Muscle of back (tissue), 13 donors: ENCODE measurements at places on chromosomes 6 and 20. TPM values are rescaled to one million over a fixed set of nuclear protein-coding genes. Genes with fewer than 3 reads are reported as not detected.

Gene CYP21A2
- 0.39 TPM for polyA plus RNA-seq

GRCh38 chr6:26216886-26217713, 129.9 kb downstream of the HFE start:
- peak; percentile 88 for DNase-seq

DNA sequence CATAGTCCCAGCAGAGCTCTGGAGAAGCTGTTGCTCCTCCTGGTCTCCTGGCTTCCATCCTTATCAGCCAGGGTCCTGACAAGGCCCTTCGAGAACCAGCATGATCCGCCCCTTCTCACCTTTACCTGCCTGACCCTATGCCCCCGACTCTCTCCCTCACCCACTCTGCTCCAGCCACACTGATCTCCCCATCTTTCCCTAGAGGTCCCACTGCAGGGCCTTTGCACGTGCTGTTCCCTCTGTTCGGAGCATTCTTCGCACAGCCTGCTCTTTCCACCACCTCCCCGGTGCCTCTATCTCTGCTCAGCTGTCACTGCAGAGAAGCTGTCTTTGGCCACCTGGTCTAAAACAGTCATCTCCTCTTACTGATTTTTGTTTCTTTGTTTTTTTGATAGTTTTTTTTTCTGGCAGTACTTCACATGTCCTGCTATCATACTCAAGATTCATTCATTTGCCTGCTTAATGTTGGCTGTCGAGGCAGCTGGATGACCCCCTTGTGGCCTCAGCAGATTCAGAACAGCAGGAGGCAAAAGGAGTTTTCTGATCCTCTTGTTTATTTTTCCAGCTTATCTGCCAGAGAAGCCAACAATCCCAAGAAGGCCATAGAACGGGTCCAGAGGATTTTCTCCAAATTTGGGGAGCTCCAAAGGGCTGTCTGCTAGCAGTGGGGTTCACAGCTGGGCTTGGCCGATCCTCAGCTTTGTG, 1.6 kb upstream of the PTGIS start:
- peak; percentile 85 for DNase-seq

DNA sequence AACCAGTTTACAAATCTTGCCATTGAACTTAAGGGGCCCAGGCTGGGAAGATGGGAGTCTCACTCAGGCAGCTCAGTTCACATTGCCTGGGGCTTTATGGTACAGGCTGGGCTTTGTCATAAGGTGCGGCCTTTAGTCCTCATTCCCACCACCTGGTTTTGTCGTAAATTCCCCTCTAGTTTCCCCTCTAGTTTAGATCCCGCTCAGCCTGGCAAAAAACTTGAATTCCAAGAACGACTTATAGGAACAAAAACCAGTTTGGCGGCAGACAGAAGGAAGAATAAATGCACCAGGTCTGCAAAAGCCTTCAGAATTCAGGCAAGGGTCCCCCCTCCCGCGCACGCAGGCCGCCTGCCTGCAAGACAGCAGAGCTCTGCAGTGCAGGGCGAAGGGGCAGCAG, 4.1 kb downstream of the BMP7 start:
- DNase-seq = peak; percentile 57

Gene TPX2
- 20.0 TPM for polyA plus RNA-seq

DNA sequence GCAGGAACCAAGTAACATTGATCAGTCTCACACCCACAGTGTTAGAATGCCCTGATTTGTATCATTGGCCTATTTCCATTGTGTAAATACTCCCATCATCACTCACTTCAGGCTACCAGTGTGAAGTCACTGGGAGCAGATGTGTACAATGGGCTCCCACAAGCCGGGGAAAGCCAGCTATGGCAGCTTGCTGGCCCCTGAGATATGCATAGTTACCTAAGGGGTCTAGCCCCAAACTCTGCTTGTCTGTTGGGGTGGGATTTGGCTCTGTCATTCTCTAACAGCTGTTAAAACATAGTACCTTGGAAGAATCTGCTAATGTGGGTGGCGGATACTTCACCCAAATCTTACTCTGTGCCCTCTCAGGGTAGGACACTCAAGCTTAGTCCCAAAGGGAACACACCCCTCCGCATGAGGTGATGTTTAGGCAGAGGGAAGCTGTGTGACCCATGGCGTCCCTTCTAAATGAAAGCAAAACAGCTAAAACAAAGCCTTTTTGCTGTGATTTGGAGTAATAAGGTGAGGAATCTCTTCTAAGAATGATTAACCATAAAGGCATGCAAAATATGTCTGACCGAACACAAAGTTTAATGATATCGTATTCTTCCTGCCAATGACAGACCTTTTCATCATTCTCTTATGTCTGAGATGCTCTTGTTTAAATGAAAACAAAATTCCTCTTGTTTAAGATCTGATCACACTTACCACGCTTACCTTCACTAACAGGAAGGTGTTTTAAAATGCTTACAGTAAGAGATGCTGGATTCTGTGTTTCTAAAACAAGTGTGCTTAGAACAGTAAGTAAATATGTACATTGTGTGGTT, 45.9 kb upstream of the PXDC1 start:
- no peak for DNase-seq

DNA sequence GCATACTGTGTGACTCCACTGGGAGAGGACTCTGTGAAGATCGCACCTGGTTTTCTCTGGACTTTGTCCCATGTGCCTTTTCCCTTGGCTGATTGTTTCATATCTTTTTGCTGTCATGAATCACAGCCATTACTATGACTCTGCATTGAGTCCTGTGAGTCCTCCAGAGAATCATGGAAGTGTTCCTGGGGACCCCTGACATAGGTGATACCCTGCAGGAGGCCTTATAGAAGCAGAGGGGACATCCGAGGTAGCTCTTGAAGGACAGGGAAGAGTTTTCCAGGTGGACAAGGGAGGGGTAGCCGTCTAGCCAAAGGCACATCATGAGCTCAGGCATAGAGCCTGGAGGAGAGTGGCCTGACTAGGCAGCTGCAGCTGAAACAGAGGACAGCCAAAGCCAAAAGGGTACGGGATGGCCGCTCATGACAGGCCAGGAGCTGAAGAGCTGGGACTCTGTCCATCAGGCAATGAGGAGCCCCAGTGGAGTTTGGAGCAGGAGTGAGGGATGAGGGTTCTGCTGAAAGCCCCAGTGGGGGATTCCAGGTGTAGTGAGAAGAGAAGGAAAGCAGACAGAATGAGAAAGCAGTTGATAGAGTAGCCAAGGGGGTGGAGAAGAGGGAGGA, 86.6 kb upstream of the TOX2 start:
- no peak for DNase-seq

DNA sequence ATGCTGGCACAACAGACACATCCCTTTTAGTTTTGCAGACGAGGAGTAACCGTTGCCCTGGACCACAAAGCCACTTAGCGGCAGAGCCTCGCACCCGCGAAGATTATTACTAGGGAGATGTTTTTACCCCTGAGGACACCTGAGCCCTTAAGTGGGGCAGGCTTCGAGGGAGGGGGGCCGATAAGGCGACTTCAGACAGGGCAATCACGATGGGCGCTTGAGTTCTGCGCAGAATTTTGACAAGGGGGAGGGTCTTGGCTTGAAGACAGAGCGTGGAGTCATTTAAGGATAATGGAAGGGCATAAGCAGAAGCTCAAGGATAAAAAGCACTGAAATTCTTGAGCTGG, 650 bp upstream of the TTK start:
- DNase-seq = no peak

Gene STMND1
- not detected for polyA plus RNA-seq

- no peak for DNase-seq
Measured at GRCh38 chr20:54742193-54742592, 266.8 kb downstream of the DOK5 start.

Gene REM1
- 6.8 TPM for polyA plus RNA-seq

- peak; percentile 64 for DNase-seq
Measured at GRCh38 chr20:50980851-50981713, 22.5 kb downstream of the MOCS3 start.

Gene LIN28B
- 0.06 TPM for polyA plus RNA-seq

- no peak for DNase-seq
Measured at GRCh38 chr20:32636821-32637220, 36.9 kb downstream of the C20orf203 start.

GRCh38 chr6:147639279-147639678, 130.8 kb downstream of the SAMD5 start:
- no peak for DNase-seq

GRCh38 chr6:170062209-170062914, 228.5 kb downstream of the DLL1 start:
- DNase-seq = no peak

GRCh38 chr20:10490706-10491105, 55.6 kb downstream of the SLX4IP start:
- no peak for DNase-seq

DNA sequence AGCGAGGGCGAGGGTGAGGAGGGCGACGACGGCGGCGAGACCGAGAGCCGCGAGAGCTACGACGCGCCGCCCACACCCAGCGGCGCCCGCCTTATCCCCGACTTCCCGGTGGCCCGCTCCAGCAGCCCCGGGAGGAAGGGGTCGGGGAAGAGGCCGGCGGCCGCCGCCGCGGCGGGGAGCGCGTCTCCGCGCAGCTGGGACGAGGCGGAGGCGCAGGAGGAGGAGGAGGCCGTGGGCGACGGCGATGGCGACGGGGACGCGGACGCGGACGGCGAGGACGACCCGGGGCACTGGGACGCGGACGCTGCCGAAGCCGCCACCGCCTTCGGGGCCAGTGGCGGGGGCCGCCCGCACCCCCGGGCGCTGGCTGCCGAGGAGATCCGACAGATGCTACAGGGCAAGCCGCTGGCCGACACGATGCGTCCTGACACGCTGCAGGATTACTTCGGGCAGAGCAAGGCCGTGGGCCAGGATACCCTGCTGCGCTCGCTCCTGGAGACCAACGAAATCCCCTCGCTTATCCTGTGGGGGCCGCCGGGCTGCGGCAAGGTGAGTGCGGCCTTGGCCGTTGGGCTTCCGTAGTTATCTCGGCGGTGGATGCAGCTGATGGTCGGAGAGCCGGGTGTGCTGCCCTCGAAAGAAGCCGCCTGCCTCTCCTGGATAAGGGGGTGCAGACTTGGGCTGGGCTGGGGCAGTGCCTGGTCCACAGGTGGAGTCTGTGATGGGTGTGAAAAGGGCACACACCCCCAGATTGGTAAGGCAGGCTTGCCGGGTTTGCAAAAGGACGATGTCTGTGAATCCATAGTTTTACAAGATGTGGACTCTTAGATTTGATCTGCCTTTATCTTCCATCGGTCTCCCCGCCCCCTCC, 938 bp downstream of the WRNIP1 start:
- DNase-seq = peak; percentile 78

- no peak for DNase-seq
Measured at GRCh38 chr6:156068881-156069280, 613.2 kb upstream of the NOX3 start.

- DNase-seq = peak; percentile 100
Measured at GRCh38 chr6:24666641-24667377, at the start of the genes ACOT13 and TDP2. TSS of gene ACOT13 (plus strand) at chr6:24667077. CDS start at chr6:24667264, 187 bp downstream. TSS of gene TDP2 (minus strand) at chr6:24666899. CDS start at chr6:24666862, 37 bp downstream.

DNA sequence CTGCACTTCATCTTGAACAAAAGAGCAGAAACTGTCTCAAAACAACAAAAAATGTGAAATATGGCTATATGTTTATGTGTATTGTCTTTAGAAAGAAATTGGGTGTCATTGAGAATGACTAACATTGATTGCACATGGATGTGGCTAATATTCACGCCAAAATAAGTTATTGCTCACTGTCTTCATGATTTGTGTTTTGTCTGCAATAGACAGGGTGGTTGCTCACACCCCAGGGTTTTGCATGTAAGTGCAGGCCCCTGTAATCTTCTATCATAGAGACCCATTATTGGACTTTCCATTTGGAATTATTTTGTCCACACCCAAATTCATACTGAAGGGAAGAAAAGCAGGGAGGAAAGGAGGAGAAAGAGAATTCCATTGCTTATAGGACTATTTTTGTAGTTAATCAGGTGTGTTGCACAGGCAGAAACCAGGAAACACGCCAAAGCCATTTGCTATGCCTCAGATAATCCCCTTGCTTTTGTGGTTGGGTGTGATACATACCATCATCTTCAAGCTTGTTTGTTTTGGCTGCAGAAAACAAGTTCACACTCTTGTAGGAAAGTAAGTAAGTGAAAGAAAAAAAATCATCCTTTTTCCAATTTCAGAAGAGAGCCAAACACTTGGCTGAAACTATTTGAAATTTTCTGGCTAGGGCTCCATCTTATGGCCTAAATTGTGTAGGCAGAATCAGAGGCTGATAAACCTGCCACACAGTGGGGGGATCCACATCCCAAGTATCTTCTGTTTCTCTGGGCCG, 214.1 kb downstream of the COL12A1 start:
- peak; percentile 79 for DNase-seq

DNA sequence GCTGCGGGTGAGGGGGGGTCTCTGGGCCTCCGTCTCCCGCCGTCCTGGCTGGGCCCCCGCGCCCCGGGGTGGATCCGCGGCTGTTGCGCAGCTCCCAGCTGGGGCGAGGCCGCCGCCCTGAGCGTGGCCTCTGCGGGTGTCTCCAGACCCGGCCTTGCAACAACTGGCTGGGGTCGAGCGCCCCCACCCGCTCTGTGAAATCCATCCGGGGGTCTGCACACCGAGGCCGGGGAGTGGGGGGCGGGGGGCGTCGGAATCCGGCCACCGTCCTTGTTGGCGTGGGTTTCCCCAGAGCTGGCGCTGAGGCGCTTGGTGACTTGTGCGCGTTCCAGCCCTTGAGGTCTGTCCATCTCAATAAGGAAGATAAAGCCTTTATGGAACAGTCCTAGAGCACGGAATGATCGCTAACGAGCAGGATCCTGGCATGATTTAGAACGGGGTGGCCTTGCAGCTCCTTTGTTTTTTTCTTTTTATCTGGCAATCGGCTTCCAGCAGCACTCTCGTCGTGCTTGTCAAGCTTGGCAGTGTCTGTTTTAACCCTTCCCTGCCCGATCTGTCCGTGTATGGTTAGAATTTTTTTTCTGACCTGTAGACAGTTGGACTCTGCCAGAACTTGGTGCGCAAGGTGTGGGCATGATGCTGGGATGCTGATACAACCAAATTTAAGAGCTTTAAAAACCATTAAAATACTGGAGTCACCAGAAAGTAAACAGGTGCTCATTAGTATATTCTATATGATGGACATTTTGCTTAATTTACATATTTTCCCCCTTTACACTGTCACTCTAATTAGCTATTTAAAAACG, 675 bp downstream of the DSTN start:
- peak; percentile 89 for DNase-seq

- no peak for DNase-seq
Measured at GRCh38 chr20:38838326-38838725, 32.8 kb downstream of the PPP1R16B start.

Gene CLDN20
- polyA plus RNA-seq = 0.30 TPM

DNA sequence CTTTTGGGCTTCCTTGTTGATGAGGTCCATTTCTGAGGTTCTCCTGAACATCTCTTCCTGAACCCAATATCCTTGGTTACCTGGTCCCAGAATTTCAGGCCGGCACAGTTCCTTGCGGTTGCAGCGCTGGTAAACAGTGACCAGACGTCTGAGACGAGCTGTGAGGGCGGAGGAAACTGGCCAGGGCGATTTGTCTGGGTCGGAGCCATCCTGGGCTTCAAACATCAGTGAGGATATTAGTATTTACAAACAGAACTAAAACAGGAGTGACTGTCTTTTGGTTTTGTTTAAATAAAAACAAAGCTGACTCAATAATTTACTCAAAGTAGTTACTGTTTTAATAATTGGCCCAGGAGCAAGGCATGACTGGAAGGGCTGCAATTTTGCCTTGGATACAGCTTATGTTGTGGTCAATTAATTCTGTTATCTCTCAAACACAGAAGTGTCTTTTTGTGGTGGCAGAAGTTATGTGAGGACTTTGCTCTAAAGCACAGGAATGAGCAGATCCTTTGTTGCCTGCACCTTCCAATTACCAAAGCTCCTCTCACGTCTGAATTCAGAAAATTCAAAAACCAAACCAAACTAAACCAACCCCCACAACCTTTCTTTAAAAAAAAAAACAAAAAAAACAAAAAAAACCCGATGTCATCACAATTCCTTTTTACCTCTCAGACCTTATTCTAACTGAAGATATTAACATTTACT, 58.7 kb upstream of the EMILIN3 start:
- no peak for DNase-seq

Gene PRRT1
- polyA plus RNA-seq = 0.69 TPM
